ENCODE measurements at places on chromosomes 13 and 19.

DNA sequence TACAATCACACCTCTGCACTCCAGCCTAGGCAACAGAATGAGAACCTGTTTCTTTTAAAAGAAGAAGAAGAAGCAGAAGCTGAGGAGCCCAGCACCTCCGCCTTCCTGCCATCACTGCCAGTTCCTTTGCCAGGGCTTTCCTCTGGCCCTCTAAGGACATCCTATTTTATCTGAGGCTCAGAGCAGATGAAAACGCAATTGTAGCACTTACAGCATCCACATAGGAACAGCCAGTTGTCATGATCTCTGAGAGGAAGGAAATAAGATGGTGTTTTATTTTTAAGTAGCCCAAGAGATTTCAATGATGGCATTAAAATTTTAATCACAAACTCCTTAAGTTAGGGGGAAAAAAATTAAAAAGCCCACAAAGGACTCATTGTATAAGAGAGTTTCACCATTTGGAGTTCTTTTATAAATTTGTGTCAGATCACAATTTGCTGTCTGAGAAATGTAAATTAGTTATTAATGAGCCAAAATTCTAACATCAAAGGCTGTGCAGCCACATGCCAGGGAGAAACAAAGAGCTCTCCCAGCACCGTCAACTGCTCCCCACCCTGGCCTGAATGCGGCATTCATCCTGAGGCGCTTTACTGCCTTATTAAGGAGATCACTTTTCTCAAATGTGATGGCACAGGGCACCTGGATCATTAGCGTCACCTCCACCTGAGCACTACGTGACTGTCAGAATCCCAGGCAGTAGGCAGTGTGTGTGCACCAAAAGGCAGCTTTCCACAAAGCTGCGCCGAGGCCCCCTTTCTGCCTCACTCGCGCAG, 393.0 kb downstream of the FOXO1 start:
- ATAC-seq = no peak

- peak; percentile 55 for ATAC-seq
Measured at GRCh38 chr19:49387936-49388372, at the start of gene KASH5. Gene KASH5 (plus strand): TSS chr19:49388249. CDS start chr19:49390884, 2,635 bp downstream.

GRCh38 chr19:16316506-16316882, 8.1 kb upstream of the KLF2 start:
- ATAC-seq = no peak

GRCh38 chr19:33407140-33407551, 33.6 kb downstream of the CEBPG start:
- peak; percentile 9 for ATAC-seq

GRCh38 chr19:2042485-2043250, 8.4 kb downstream of the MKNK2 start:
- no peak for ATAC-seq

DNA sequence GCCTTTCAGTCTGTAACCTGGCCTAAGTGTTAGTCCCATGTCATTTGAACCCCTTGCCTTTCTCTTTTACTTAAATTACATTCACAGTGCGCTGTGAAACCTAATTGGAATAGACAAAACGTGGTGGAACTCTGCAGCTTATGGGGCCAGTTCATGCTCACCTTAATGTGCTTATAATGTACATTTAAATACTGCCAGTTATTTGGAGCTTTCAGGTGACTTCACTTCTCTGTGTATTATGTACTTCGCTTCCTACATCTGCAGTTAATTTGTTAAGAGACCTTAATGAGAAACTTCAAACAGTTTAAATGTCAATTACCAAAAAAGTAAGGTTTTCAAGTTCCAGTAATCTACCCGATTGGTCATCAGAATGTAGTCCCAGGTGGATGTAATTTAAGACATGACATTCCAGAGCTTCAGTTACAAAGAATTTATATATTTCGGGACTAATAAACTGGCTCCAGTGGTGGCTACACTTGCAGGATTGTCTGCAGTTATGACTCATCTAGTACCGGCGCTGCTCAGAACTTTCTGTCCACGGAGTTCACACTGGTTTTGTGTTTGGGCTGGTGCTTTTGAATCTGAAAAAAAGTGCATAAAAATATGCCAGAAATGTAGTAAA, 125.3 kb downstream of the TM9SF2 start:
- ATAC-seq = no peak

- peak; percentile 93 for ATAC-seq
Measured at GRCh38 chr19:15125232-15126067, 18.2 kb downstream of the SYDE1 start.

DNA sequence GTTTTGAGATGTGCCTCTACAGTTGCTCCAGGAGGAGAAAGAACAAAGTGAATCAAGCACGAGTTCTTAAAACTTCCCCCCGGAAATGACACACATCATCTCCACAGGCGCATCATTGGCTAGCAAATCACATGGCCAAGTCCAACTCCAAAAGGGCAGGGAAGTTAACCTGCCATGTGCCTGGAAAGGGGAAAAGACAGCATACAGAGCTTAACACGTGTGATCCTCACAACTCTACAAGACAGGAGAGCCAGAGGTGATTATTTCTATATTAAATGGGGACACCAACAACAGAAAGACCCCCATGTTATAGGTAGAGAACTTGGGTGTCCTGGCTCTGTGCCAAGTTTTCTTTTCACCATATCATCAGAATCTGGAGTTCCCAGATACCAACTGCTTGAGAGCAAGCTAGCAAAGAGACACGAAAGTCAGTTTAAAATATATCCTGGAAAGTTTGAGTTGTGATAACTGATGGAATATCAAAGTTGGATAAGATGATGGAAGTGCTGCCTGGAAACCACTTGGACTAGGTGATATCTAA, 871.1 kb downstream of the UQCRFS1 start:
- ATAC-seq = no peak

GRCh38 chr13:69755101-69755500, 352.5 kb upstream of the ATXN8OS start:
- no peak for ATAC-seq

DNA sequence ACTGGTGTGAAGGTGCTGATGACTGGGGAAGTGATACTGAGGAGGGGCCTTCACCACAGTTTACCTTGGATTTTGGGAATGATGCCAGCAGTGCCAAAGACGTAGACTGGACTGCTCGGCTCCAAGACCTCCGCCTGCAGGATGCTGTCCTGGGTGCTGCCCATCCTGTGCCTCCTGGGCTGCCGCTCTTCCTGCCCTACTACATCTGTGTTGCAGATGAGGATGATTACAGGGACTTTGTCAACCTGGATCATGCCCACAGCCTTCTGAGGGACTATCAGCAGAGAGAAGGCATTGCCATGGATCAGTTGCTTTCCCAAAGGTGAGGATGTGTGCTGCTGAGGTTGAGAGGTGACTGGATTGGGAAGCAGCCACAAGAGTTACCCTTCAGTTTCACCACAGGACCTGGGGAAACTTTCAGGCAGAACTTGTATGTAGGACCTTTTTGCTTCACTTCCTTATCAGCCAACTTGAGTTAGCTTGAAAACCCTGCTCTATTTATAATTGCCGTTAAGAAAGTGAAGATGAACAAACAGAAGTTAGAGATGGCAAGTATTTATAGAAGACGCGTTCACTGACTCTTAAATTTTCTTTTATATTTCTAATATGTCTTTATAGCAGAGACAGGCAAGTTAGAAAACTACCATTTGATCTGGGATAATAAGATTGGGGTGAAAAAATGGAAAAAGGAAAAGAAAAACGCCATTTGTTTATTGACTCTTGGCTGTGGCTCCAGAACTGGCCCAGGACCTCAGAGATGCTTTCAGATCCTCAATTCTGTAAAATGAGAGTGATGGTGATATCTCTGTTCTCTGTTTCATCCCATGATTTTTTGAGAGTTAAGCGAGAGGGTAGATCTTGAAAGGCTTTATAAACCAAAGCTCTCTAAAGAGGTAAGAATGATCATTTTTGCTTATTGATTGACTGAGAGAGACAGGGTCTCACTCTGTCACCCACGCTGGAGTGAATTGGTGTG, 5.3 kb downstream of the PDCD2L start:
- ATAC-seq = no peak

- no peak for ATAC-seq
Measured at GRCh38 chr19:47106821-47107201, 6.8 kb downstream of the ZC3H4 start.

DNA sequence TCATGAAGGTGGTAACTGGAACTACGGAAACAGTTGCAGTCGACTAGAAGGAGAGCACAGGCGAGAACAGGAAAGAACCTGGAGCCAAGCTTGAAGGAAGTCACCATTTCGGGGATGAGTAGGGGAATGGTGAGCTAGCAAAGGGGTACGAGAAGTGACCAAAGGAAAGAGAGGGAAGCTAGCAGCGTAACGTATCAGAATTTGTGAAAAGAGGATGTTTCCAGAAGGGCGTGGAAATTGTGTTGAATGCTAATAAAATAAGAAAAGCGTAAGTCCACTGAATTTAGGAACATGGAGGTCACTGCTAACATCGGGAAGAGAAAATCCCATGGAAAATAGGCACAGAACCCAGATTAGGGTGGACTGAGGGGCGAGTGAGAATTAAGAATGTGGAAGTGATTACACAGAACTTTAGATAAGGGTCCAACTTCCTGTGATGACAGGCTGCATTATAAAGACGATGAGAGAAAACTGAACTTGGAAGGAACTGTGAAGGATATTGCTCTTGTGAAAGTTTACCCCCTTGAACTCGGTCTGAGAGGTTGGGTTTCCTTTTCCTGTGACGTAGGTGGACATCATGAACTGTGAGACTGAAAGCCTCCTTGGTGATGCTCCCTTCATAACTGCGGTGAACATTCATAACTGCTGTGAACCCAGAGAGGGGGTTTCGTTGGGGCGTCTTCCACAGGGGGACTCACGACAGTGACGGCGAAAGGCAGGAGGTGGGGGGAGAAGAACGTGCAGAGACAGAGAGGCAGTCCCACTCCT, 2.0 kb upstream of the FFAR2 start:
- peak; percentile 49 for ATAC-seq

GRCh38 chr19:51138549-51138979, 3.5 kb upstream of the SIGLEC7 start:
- no peak for ATAC-seq

GRCh38 chr19:48797103-48797502, 13.7 kb downstream of the BCAT2 start:
- no peak for ATAC-seq

DNA sequence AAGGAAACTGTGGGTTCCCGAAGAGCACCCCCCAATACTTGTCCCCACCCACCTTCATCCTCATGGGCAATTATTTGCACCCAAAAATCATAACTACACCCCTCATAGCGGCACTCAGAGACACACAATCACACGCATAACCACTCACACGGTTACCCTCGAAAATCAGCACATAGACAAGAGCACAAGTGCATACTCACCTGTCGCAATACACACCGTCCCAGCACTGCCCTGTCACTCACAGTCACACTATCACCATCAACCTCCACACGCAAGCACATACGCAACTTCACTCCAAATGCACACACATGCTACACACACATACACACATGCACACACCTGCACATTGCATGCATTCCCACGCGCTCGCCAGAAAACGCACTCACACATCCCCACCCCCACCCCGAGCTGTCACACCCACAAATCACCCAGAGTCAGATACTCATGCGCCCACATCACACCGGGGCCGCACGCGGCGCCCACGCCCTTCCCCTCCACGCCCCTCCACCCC, 535 bp downstream of the COL5A3 start:
- no peak for ATAC-seq

GRCh38 chr13:24212254-24212653, 51.7 kb downstream of the SPATA13 start:
- no peak for ATAC-seq

- ATAC-seq = no peak
Measured at GRCh38 chr13:40341501-40341900, 324.9 kb downstream of the FOXO1 start.

GRCh38 chr13:103758222-103758621, 692.0 kb upstream of the SLC10A2 start:
- no peak for ATAC-seq

- no peak for ATAC-seq
Measured at GRCh38 chr13:30181888-30182651, 125.3 kb downstream of the KATNAL1 start.

DNA sequence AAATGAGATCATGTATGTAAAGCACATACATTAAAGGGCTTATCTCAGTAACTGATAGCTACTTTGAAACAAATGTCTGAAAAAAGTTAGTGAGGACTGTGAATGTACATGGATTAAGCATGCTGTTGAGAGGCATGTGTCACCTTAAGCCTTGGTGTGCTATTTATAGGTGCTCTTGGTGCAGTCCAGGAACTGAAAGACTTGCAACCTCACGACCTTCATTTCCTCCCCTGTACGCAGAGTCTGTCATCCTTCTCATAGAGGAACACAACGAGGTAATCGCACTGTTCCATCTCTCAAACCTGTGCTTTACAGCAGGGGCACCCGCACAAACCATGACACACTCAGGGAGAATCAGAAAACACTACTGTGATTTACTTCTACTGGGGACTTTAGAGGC, 65.6 kb downstream of the UFM1 start:
- ATAC-seq = peak; percentile 59

DNA sequence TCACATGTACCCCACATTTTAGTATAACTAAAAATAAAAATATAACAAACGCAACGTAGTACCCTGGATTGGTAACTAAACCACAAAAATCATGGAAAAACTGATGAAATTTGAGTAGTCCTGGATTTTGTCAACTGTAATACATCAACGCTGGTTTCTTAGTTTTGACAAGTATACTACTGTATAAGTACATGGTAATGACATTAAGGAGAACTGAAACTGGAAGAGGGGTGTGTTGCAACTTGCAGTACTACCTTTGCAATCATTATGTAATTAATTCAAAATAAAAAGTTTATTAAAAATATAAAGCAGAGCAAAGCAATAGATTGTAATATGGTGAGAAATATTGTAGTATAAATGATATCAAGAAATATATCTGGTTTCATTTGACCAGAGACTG, 1158.0 kb upstream of the SPRY2 start:
- no peak for ATAC-seq

- no peak for ATAC-seq
Measured at GRCh38 chr13:97327086-97327485, 105.0 kb downstream of the MBNL2 start.

DNA sequence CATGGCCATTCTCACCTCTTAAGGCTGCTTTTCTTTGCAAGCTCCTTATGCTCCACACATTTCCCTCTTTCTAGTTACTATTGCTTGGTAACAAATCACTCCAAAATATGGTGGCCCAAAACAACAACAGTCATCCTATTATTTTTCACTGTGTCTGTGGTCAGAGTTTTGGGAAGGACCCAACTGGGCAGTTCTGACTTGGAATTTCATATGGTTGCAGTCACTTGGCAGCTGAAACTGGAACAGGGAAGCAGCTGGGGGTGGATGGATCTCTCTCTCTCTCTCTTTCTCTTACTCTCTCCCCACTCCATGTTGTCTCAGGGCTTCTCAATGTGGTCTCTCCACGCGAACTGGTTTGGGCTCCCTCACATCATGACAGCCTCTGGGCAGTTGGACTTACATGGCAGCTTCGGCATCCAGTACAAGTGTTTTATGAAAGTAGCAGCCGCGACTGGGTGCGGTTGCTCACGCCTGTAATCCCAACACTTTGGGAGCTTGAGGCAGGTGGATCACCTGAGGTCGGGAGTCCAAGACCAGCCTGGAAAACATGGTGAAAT, 39.6 kb downstream of the NUMBL start:
- ATAC-seq = no peak

Measured in activated CD4-positive, CD25-positive, alpha-beta regulatory T cell treated with anti-CD3 and anti-CD28 coated beads, Interleukin-2, amount 50 U/mL, for 24 hours (primary cell).